ENCODE measurements at places on chromosomes 13 and 19.

DNA sequence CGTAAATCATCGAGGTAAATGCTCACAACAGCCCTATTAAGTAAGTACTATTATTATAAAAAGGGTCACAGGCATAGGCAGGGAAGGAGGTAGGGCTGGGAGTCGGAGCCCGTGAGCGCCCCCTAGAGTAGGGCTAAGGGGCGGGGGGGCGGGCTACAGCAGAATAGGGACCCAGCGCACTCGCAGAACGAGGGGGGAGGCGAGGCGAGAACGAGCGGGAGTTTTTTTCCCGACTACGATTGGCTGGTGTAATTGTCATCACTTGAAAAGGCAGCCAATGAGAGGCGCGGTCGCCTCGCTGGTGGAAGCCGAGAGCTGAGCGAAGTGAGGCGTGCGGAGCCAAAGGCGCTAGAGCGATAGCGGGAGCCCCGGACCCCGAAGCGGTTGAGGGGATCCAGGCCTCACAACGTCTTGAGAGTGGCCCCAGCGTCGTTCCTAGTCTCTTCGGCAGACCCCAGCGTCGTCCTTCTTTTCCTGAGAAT is 24.2 kb downstream of the KEAP1 start:
- peak; percentile 75 for DNase-seq

DNA sequence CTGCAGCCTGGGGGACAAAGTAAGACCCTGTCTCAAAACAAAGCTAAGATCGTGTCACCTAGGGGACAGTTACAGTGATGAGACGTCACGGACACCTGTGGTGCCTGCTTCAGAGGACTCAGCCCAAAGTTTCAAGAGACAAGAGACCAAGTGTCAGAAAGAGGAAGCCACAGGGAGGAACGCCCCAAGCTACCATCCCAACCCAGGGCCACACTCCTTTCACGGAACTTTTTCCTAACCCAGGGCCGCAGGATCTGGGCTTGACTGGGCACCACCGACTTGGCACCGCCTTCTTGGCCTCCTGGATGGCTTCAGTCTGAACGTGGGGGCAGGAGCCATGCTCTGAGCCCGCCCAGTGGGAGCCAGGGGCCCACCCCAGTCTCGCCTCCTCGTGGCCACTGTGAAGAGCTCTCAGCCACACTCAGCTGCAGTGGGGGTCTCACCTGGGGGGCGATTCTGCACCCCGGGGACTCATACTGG is 8.5 kb downstream of the MOB3A start:
- DNase-seq: no peak

DNA sequence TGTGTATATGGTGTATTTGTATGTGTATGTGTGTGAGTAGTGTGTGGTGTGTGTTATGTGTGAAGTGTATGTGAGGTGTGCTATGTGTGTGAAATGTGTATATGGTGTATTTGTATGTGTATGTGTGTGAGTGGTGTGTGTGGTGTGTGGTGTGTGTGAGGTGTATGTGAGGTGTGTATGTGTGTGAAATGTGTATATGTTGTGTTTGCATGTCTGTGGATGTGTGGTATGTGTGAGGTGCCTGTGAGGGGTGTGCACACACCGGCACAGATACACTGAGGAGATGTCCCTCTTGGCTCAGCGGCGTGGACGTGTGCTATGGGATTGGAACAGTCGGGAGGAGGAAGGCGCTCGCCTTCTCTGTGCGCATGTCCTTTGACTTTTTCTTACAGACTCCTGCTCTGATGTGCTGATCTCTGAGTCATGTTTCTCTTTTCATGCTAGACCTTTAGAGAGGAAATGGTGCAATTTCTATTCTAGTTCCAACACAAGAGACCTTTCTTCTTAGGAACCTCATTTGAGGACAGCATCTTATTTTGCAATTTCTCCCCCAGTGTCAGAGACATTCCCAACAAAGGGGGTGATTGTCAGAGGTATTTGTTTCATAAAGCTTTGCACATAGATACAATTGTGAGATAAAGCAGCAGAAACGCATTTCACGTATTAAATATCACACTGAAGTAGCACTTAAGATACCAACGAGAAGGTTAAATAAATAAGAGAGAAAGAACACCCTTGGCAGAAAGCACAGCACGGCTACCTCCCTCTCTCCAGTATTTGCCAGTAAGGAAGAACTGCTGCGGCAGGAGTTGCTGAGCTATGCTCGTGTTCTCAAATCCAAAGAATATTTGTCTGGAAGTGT is 11.3 kb upstream of the TNFRSF19 start:
- no peak for DNase-seq

GRCh38 chr13:69280399-69280798 is 827.2 kb upstream of the ATXN8OS start:
- no peak for DNase-seq

Data from stimulated activated CD8-positive, alpha-beta memory T cell treated with anti-CD3 and anti-CD28 coated beads, Interleukin-7, amount 100 ng/mL, for 1 hour (primary cell).